Naive thymus-derived CD4-positive, alpha-beta T cell (primary cell): ENCODE measurements at places on chromosomes 13 and 19. TPM values are rescaled to one million over a fixed set of nuclear protein-coding genes. Genes with fewer than 3 reads are reported as not detected.

Gene CYP2A6
- total RNA-seq = 0.19 TPM

DNA sequence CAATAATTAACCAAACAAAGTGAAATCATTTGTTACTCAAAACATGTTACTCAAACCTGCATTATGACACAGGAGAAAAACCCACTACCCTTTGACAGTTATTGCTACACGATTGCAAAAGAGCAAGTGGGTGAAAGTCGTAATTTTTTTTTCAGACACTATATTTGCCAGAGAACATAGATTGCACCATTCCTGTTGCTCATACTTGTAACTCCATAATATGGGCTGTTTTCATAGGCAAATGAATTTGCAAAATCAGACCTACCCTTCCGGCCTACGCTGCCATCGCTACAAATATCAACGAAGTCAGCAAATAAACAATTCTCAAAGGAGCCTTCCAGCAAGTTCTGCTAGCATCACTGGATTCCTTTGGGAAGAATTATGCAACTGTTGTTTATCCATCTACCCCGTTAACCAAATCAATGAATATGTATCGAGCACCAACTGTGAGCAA, 396.5 kb downstream of the IRS2 start:
- DNase-seq = no peak
- H3K4me3 ChIP-seq = no peak overlapping the region
- H3K36me3 ChIP-seq = no peaks in the 10 kb centered on the region
- no peak overlapping the region for H3K27ac ChIP-seq
- no peaks in the 10 kb centered on the region for H3K4me1 ChIP-seq

GRCh38 chr19:3783660-3784584, 2.3 kb downstream of the MATK start:
- no peaks in the 10 kb centered on the region for H3K4me1 ChIP-seq
- peak; percentile 43 for DNase-seq
- peaks cover 4% of the 10 kb centered on the region for H3K36me3 ChIP-seq
- no peak overlapping the region for H3K27ac ChIP-seq

DNA sequence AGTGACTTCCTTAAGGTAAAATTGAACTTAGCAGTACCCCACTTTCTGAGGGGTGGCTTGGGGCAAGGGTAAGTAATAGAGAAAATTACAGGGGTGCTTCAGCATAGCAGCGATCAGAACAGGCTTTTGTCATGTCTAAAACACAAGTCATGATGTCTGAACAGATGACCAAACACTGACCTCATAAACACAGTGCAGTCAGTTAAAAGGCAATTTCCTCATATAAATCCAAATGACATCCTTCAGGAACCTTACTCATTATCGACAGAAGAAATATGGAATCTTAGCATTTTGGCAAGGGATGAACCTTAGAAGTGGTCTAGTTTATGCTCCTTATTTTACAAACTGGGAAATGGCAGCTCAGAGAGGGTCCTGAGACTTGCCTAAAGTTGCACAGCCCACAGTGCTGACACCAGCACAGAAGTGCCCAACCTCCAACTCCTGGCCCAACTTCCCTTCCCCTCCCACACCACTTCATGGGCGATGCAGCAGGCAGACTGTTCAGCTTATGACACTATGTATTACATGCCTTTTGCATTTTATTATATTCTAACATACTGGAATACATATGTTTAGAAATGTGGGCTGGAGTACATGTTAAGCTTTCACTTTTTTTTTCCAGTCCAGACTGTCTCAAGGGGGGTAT, 3.6 kb downstream of the GJA3 start:
- no peak overlapping the region for H3K4me3 ChIP-seq
- no peak for DNase-seq
- H3K4me1 ChIP-seq = peaks cover 5% of the 10 kb centered on the region
- H3K27me3 ChIP-seq = peaks cover 21% of the 10 kb centered on the region

DNA sequence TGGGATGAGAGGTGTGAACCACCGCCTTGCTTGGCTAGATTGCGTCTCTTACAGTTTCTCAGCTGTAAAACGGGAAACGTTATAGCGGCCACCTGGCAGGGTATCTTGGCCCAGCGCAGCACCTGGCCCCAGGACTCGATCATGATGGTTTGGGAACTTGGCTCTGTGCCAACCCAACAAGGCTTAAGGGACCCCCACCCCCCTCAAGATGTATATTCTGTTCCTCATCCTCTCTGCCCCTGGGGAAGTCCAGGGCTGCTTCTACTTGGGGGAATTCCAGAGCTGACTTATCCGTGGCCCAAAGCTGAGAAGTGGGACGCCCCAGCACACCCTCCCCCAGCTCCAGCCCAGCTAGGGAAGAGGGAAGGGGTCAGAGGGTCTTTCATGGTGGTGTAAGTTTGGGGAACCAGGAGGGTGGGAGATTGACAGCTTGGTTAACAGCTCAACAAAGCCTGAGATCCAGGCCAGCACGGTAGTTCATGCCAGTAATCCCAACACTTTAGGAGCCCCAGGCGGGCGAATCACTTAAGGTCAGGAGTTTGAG, 695 bp downstream of the ICAM1 start:
- no peaks in the 10 kb centered on the region for H3K36me3 ChIP-seq
- H3K27ac ChIP-seq = peak overlapping the region; percentile 75
- no peaks in the 10 kb centered on the region for H3K27me3 ChIP-seq
- H3K4me1 ChIP-seq = peaks cover 13% of the 10 kb centered on the region
- H3K4me3 ChIP-seq = peak overlapping the region; percentile 78

DNA sequence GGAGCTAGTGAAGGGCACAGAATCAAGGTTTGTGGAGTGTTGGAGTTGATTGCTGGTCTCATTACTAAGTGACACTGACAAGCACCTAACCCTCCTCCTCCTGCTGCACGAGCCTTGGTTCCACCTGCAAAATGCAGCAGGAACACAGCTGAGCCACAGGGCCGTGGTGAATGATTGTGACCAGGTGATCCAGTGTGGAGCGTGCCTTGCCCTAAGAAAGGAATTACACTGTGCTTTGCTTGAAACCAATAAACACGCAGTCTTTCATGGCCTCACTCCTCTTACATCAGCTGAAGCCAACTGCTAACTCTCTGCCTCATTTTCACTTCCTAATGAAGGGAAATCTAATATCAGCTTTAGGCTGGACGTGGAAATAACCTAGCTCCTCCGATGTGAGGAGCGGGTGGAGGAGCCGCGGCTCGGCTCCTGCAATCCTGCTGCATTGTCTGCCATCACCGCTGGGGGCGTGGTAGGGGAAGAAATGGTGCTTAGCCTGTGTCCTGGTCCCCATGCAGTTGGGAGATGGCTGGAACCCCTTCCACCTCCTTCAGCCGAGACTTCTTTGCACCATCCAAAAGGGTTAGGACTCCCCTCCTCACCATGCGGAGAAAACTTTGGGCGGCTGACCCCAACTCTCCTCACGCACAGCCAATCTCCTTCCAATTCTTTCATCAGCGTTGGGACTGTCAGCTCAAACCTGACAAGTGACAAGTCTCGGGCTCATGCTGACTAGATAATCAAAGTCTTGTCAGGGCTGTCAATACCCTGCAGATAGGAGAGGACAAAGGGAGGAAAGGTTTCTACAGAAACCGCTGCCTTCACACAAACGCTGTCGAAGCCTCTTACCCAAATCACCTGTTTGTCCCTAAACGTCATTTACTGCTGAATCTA, 427.9 kb downstream of the ZNF536 start:
- H3K4me1 ChIP-seq = no peaks in the 10 kb centered on the region
- no peak overlapping the region for H3K4me3 ChIP-seq
- H3K27ac ChIP-seq = no peak overlapping the region

GRCh38 chr13:82323101-82323500, 1559.2 kb downstream of the SLITRK1 start:
- H3K27ac ChIP-seq = no peak overlapping the region
- DNase-seq = no peak
- no peaks in the 10 kb centered on the region for H3K4me1 ChIP-seq
- no peak overlapping the region for H3K4me3 ChIP-seq
- H3K36me3 ChIP-seq = no peaks in the 10 kb centered on the region

GRCh38 chr19:38939957-38940356, 9.2 kb downstream of the MRPS12 start:
- no peaks in the 10 kb centered on the region for H3K4me1 ChIP-seq
- no peaks in the 10 kb centered on the region for H3K27me3 ChIP-seq
- DNase-seq = no peak

Gene ELSPBP1
- not detected for total RNA-seq

Gene CSNK1A1L
- not detected in 2 replicates for total RNA-seq

DNA sequence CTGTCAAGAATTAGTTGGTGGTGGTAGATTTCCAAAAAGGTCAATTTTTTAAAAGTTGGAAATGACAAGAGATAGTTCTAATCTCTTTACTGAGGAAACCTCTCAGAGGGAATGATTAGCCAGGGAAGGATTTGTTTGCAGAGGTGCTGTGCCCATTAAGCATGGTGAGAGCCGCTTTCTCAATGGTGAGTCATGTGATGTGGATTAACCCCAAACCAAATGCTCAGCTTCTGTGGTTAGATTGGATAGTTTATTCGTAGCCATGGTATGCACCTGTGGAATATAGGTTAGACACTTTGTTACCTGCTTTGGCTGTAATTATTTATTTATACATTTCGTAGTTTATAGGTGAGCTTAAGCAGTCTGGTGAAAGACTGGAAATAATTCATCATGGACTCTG, 7.1 kb downstream of the HNRNPM start:
- peak overlapping the region; percentile 8 for H3K27ac ChIP-seq
- peaks cover 47% of the 10 kb centered on the region for H3K36me3 ChIP-seq
- no peak overlapping the region for H3K4me3 ChIP-seq

DNA sequence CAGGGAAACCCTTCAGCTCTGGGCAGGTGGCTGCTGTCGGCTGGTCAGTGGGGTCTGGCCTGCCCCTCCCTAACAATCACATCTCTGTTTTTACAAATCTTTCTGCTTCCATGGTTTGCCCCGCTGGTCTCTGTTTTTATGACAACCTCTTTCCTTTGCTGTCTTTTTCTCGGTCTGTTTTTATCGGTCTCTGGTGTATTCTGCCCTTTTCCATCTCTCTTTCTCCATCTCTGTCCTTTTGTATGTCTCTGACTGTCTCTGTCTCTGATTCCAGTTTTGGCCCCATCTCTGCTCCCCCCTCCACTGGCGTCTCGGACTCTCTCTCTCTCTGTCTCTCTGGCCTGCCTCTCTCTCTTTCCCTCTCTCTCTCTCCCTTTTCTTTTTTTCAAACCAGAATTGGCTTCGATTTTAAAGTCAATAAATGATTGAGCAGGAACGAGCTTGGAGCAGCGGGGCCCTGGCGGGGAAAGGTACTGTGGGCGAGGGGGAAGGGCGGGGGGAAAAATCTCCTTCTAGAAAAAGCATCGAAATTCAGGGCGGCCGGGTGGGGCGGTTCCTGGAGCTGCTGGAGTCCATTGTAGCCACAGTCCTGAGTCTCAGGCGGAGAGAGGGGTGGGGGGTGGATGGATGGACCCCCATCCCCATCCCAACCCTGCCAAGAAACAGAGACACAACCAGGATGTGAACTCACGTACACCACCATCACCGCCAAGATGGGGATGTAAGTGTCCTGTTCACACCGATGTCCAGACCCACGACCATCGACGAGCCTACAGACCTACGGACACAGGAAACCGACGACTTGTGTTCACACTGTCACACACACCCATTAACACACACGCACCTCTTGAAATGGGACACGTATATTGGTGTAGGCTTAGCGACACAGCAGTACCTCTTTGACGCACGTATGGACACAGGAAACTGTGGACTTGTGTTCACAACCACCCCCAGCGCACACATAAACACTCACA, 3.0 kb downstream of the NFIX start:
- H3K27me3 ChIP-seq = no peaks in the 10 kb centered on the region
- H3K4me3 ChIP-seq = no peak overlapping the region
- no peaks in the 10 kb centered on the region for H3K4me1 ChIP-seq

DNA sequence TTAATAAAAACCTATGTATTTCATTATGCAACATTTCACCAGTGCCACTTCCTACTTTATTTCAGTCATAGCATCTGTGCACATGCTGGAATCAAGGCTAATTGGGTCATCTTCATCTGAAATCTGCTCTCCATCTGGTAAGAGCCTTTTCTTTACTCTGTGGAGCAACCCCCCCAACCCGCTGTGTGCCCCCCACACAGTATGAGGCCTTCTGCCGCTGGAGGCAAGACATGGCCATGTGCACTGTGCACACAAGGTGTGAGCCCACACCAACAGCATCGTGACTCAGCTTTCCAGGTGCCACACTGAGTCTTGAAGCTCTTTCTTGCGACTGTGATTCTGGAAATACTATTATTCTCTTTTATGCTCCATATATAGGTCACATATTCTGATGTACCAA, 471.0 kb downstream of the TBC1D4 start:
- no peaks in the 10 kb centered on the region for H3K36me3 ChIP-seq
- H3K4me1 ChIP-seq = no peaks in the 10 kb centered on the region
- no peak for DNase-seq
- no peak overlapping the region for H3K4me3 ChIP-seq
- no peak overlapping the region for H3K27ac ChIP-seq

GRCh38 chr13:25733696-25734435, 317.9 kb downstream of the SHISA2 start:
- H3K4me3 ChIP-seq = no peak overlapping the region
- no peak overlapping the region for H3K27ac ChIP-seq
- H3K36me3 ChIP-seq = no peaks in the 10 kb centered on the region
- no peak for DNase-seq
- H3K27me3 ChIP-seq = no peaks in the 10 kb centered on the region
- H3K4me1 ChIP-seq = peaks cover 7% of the 10 kb centered on the region

Gene RAP2A
- 20.3 TPM for total RNA-seq

DNA sequence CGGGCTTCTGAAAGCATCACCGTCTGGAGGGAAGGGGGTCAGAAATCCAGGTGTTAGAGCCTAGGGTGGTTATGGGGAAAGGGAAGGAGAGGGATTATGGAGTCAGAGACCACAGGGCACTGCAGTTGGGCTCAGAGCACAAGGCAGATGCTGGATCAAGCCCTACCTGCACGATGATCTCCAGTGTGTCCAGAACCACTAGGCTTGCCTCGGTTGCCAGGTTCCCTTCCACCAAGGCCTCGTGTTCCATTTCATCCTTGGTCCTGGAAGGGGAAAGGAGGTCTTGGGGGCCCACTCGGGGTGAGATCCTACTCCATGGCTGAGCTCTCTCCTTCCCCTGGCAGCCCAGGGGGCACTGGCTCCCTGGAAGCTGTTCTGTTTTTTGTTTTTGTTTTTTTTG, 17.0 kb upstream of the KANK2 start:
- H3K27me3 ChIP-seq = no peaks in the 10 kb centered on the region
- DNase-seq = no peak
- no peak overlapping the region for H3K27ac ChIP-seq
- H3K4me1 ChIP-seq = no peaks in the 10 kb centered on the region
- H3K36me3 ChIP-seq = no peaks in the 10 kb centered on the region

- H3K27ac ChIP-seq = no peak overlapping the region
- no peaks in the 10 kb centered on the region for H3K27me3 ChIP-seq
- no peaks in the 10 kb centered on the region for H3K4me1 ChIP-seq
- no peak overlapping the region for H3K4me3 ChIP-seq
- no peaks in the 10 kb centered on the region for H3K36me3 ChIP-seq
- no peak for DNase-seq
These were observed 7.7 kb downstream of the YIPF2 start for GRCh38 chr19:10920781-10921180.

DNA sequence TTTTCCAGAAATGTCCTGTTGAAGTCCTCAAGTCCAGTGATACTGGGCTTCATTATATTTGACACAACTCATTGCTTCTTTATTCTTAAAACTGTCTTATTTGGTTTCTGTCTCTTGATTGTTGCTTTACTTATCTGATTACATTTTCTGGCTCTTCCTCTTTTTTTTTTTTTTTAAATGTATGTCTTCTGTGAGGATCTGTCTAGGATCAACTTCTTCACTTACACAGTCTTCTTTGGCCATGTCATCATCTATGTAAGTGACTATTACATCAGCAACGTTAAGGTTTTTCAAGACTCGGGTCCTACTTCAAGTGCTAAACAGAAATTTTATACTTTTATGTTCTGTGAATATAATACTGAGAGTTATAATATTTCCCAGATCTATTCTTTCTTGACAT, 162.1 kb downstream of the PDS5B start:
- H3K4me3 ChIP-seq = no peak overlapping the region
- no peak overlapping the region for H3K27ac ChIP-seq
- H3K36me3 ChIP-seq = peaks cover 14% of the 10 kb centered on the region
- no peak for DNase-seq
- no peaks in the 10 kb centered on the region for H3K27me3 ChIP-seq
- no peaks in the 10 kb centered on the region for H3K4me1 ChIP-seq
